NCI-H524 treated with DMSO at 0.1 percent for 48 hours (cell line): ENCODE measurements at places on chromosomes 13 and 19.

- DNase-seq = no peak
Observed at GRCh38 chr13:46321494-46322225, 65.4 kb downstream of the RUBCNL start.

GRCh38 chr13:74825938-74826246 is 656.1 kb downstream of the TBC1D4 start:
- no peak for DNase-seq

GRCh38 chr19:58509731-58510083 is 2.1 kb downstream of the SLC27A5 start:
- DNase-seq = no peak

- DNase-seq = no peak
Observed at GRCh38 chr13:79434556-79434955, 28.5 kb upstream of the RBM26 start.

GRCh38 chr13:114144606-114145244 is 12.3 kb upstream of the RASA3 start:
- DNase-seq = no peak

GRCh38 chr13:96540670-96541069 is 450.8 kb downstream of the HS6ST3 start:
- peak; percentile 24 for DNase-seq

DNA sequence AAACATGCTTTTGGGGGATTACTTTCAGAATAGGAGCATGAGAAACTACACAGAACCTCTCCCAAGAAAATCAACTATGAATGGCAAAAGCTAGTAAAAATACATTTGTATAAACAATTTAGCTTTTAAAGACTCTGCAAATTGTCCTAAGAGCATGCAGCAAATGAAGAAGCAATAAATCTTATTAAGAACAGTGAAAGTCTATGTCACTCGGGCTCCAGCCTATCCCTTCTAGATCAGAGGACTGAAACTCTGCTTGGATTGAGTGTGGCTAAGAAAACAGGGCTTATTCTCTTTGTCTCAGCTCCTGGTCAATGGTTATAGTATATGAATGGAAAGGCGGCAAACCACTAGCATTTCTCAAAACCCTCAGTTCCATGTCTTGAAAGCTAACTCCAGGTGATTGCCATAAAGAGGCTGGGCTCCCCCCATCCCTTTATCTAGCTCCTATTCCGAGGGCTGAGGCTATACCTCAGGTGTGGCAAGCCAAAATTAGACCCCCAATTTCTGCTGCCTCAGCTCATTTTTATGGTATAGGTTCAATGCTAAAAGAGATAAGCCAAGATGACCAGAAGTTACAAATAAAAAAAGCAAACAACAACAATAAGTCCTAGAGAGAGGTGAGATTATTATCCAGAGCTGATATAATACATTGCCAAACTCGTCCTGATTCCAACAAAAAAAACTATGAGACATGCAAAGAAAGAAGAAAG is 953.2 kb downstream of the SLITRK6 start:
- DNase-seq = no peak

DNA sequence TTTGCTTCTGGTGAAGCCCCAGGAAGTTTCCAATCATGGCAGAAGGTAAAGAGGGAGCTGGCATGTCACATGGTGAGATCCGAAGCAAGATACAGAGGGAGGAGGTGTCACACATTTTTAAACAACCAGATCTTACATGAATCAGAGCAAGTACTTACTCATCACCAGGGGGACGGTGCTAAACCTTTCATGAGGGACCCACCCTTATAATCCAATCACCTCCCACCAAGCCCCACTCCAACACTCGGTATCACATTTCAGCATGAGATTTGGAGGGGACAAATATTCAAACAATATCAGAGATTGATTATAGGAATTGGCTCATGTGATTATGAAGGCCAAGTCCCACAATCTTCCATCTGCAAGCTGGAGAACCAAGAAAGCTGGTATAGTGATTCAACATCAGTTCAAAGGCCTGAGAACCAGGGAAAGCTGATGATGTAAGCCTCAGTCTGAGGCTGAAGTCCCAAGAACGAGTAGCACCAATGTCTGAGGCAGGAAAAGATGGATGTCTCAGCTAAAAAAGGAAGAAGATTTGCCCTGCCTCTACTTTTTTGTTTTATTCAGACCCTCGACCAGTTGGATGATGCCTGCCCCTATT is 58.6 kb upstream of the WDFY2 start:
- no peak for DNase-seq

- no peak for DNase-seq
Observed at GRCh38 chr19:1901940-1902404, 3.2 kb upstream of the ADAT3 start.

- no peak for DNase-seq
Observed at GRCh38 chr19:2307518-2308012, 389 bp downstream of the LINGO3 start.

DNA sequence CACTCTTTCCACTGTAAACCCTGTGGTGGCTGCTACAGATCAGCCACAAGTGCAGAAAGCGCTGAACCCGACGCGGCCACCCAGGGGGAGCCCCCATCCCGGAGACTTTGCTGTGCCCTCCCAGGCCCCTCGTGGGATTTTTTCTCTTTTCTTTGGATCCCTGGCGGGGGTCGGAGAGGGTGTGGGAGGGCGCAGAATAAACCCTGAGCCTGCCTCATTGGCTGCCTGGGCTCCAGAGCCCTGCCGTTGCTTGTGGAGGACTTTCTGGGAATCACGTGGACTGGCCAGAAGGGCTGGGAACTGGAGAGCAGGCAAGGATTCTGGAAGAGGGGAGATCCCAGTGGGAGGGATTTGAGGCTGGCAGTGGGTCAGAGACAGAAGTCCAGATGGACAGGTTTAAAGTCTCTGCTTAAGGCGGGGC is 24.9 kb downstream of the GADD45B start:
- peak; percentile 71 for DNase-seq

DNA sequence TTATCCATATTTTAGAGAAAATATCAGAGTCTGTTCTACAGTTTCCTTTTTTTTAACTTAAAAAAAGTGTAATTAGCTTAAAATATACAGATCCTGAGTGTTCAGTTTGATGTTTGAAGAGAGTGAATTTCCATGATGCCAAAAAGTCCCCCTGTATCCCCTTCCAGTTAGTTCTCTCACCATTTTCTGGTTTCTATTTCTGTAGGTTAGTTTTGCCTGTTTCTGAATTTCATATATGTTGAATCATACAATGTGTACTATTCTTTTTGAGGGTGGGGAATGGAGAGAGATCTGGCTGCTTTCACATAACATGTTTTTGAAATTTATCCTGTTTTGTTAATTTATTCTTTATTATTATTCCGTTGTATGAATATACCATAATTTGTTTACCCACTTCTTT is 95.9 kb downstream of the PDS5B start:
- DNase-seq = no peak

- DNase-seq = no peak
Observed at GRCh38 chr13:102620516-102620915, 23.7 kb downstream of the TPP2 start.

DNA sequence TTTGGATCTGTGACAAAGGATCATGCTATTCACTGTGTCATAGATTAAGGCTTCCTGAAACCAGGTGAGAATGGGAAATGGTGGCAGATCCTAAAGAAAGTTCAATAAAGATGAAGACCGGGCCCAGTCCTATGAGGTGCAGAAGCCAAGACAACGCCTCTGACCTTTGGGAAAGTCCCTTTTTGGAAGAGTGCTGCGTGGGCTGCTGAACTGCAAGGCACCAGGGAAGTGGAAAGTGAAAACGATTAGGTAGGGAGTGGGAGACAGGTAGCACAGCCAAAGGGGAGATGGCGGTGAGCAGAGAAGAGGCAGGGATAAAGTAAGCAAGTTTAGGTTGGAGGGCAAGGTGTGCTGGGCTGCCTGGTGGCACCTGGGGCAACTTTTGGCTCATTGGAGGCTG is 16.3 kb downstream of the MBNL2 start:
- DNase-seq = no peak

- DNase-seq = no peak
Observed at GRCh38 chr13:49693191-49693733, 2.0 kb upstream of the EBPL start.

- peak; percentile 12 for DNase-seq
Observed at GRCh38 chr13:87274209-87274819, 396.9 kb upstream of the SLITRK5 start.

DNA sequence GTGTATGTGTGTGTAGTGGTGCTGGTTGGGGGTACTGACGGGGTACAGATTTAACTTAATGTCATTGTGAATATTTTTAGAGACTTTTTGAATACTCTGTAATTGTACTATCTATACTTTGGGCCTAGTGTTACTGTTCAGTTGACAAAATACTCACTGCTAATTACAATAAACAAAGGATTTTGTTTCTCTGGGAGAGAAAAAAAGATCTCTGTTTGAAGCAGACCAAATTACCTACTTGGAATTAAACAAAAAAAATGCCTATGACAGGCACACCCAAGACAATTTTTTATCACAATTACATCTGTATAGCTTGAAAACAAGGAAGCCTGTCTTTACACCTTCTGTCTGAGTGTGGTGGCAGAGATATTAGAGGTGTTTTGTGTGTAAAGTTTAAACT is 45.1 kb downstream of the OLFM4 start:
- no peak for DNase-seq

- no peak for DNase-seq
Observed at GRCh38 chr13:85141401-85141800, 657.8 kb downstream of the SLITRK6 start.

GRCh38 chr19:47241919-47242577 is 11.0 kb upstream of the BBC3 start:
- no peak for DNase-seq

GRCh38 chr19:45293682-45294081 is 29.0 kb downstream of the CKM start:
- DNase-seq = no peak

- no peak for DNase-seq
Observed at GRCh38 chr13:63838366-63839110, 2422.9 kb upstream of the PCDH20 start.

DNA sequence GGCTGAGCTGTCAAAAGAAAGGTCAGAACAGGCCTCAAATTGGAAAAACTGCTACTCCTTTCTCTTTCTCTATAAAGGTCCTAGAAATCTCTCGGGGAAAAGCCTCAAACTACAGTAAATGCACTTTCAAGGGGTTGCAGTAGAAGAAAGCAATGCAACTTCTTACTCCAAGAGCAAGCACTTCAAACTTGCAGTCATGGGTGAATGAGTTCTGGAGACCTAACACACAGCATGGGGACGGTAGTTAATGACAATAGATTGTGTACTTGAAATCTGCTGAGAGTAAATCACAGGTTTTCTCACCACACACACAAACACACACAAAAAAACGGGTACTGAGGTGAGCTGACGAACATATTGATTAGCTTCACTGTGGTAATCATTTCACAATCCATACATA is 11.8 kb downstream of the TUBGCP3 start:
- no peak for DNase-seq

GRCh38 chr19:17324357-17325114 is 10.1 kb downstream of the ANO8 start:
- no peak for DNase-seq

DNA sequence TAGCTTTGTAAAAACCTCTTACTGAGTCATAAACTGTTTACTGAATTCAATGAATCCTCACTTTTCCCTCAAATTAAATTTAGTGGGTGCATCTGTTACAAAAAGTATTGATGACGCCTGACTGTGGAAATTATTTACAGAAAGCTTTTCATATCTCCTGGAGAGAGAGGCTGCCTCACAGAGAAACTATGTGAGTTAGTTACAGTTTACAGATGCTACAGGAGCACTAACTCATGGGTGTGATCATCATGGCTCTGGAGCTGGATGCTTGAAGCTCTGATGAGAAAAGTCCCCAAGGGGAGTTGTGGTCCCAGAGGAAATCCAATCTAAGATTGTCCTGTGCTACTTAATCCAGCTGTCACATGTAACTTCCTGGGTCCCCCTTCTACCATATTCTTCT is 590.8 kb downstream of the LMO7 start:
- DNase-seq = no peak

GRCh38 chr13:22218797-22219196 is 547.9 kb downstream of the FGF9 start:
- DNase-seq = no peak

DNA sequence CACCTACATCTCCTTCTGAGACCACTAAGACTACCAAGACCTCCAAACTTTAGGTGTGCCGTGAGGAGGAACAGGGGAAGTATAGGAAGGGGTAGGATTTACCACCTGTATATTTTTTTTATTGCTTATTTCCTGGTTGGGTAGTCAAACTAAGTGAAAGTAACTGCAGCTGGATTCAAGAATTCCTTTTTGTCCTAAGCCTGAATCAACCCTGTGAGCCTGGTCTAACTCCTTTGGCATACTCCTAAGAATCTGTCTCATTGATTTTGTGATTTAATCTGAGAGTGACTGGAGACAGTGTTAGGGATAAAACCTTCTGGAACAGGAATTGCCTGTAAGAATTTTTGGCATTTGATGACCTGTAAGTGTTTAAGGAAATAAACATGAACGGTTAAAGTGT is 523.5 kb upstream of the MIR17HG start:
- DNase-seq = no peak

GRCh38 chr13:90402102-90402501 is 945.4 kb upstream of the MIR17HG start:
- DNase-seq = no peak

DNA sequence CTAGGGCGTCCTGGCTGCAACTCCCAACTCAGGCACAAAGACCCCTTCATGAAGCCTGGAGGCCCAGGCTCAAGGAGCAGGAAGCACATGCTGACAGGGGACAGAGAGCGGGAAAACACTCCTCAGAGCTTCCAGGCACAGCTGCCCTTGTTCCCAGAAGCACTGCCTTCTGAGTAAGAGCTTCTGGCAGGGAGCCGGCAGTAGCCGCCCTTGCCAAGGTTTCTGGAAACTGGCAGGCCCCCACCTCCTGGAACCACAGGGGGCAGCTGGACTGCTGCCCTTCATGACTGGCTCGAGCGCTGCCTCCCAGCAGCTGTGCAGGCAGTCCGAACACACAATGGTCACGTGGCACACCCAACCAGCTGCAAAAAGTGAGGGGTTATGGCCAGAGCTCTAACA is 33.6 kb upstream of the EPHX3 start:
- no peak for DNase-seq

- DNase-seq = no peak
Observed at GRCh38 chr13:111962431-111962891, 104.5 kb upstream of the SOX1 start.

DNA sequence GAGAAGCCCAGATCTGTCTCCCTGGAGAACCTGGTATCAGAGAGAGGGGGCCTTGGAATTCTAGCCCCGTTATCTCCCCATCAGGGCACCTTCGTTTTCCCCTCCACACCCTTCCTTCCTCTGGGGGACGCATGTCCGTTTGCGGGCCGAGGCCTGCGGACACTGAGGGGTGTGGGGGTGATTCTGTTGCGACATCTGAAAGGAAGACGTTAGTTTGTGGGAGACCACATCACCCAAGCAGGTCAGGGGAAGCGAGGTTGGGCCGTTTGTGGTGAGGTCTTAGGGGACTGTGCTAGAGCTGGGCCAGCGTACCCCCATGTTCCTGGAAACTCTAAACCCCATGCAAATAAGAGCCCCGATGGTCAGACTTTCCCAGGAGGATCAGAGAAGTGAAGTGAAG is 3.7 kb upstream of the HSH2D start:
- no peak for DNase-seq

- no peak for DNase-seq
Observed at GRCh38 chr19:28514166-28514565, 698.8 kb downstream of the UQCRFS1 start.

GRCh38 chr13:97001636-97002035 is 7.4 kb upstream of the OXGR1 start:
- DNase-seq = no peak
